ENCODE measurements at places on chromosomes 1 and 21.

DNA sequence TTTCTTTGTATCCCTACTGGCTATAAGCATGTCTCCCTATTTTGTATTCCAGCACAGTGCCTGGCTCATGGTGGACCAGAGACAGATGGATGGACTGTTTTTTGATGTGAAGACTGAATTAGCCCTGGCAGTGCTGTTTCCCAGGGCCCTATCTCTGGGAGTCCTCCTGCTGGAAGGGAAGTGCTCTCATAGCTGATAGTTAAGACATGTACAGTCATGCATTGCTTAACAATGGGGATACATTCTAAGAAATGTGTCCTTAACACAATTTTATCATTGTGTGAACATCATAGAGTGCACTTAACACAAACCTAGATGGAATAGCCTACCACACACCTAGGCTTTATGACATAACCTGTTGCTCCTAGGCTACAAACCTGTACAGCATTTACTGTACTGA, 21.1 kb downstream of the TLCD4 start:
- no peak for DNase-seq

DNA sequence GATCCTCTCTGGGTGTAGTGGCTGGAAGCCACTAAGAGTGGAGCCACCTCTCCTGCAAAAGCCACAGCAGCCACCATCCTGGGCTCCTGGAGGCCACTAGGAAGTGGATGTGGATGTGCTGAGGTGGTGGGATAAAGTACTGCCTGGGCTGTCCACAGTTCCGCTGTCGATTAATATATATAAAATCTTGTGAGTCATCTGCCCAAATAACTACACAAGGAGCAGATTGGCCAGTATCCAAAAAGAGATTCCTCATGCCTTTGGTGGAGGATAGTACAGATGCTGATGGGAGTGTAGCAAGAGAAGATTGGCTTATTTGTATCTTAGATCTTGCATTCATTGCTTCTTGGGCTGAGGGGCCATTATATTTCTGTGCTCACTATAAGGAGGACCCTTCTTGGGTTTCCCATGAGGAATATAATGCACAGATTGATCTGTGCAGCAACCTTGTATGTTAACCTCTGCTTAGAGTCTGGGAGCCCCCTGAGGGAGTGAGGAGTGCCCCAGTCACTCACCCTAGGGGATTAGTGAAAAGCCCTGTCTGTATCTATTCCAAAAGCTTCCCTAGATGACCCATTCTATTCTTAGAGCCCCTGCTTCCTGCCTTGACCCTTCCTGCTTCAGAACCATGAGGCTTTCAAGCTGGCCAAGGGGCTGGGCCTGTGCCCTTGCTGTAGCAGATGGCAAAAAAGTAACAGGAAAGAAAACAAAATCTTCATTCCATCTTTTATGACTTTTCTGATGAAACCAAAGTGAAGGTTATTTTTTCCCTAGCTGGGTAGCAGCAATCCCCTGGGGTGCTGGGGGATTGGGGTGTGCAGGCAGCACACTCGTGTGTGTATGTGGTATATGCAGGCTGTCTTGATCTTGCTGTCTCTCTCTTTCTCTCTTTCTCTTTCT, 31.7 kb downstream of the RCSD1 start:
- peak; percentile 90 for DNase-seq

GRCh38 chr1:36528361-36529349, 45.9 kb upstream of the CSF3R start:
- no peak for DNase-seq

DNA sequence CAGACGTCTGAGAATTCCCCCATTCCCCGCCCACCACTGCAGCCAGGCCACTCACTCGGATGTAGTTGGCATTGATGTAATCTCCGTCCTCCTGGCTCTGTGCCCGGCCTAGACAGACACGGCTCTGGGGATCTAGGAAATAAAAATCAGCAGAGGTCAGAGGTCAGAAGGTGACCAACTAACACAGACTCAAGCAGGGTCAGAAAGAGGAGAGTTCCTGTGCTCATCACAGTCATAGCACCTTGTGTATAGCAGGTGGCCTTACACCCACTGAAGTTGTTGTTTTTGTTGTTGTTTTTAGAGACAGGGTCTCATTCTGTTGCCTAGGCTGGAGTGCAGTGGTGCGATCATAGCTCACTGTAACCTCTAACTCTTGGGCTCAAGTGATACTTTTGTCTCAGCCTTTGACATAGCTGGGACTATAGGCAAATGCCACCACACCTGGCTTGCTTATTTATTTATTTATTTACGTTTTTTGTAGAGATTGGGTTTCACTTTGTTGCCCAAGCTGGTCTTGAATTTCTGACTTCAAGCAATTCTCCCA, 4.9 kb downstream of the PTPN7 start:
- peak; percentile 39 for DNase-seq

- DNase-seq, result peak; percentile 87
Measured at GRCh38 chr1:93773049-93773838, 91.6 kb upstream of the BCAR3 start.

DNA sequence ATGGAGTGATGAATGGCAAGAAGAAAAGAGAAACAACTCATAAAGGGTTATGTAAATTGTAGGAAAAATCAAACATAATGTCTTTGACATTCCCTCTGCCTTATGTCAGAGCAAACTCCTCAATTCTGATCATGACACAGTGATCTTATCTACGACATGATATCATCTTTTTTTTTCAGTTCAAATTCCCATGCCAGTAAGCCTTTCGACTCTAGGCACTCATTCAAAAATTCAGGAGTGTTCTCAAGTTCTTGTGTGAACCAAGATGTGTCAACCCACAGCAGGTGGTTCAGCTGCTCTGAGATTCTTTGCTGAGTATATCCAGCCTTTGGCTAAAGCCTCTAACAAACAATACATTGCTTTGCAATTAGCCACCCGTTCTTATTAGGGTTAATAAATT, 97.1 kb upstream of the ESRRG start:
- peak; percentile 89 for DNase-seq

DNA sequence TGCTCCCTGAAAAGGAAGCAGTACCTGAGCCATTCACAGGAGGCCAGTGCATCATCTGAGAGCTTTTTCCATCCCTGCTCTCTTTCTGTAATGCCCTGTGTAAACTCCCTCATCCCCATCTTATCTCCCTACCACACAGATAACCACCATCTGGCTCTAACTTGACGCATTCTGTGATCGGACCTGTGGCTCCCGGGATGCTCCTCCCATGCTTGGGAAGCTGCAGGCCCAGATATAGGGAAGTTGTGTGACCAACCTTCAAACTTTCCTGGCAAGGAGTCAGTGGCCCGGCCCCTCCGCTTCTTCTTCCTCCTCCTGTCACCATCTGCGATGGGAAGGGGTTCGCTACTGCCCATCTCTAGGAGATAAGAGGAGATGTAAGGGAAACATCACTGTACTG, 21.1 kb downstream of the MKNK1 start:
- no peak for DNase-seq
